ENCODE measurements at places on chromosomes 13 and 19.

GRCh38 chr19:4984438-4984990 is 15.6 kb downstream of the KDM4B start:
- DNase-seq, result no peak

DNA sequence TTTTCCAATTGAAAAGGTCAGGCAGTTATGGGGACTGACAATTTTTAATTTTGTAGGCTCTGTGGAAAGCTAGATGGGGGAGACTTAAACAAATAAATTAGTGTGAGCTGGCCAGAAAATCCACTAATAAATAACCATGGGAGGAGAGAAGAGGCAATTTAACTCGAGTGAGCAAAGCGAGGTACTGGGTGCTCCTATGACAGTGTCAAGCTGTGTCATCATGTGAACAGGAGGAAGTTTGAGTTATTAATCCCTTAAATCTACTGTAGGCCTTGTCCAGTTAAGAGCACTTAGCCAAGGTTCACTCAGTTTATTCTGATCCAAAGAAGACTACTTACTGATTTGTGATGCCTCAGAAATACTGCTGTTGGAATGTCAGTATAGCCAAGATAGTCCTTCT is 122.8 kb downstream of the OXGR1 start:
- no peak for DNase-seq

DNA sequence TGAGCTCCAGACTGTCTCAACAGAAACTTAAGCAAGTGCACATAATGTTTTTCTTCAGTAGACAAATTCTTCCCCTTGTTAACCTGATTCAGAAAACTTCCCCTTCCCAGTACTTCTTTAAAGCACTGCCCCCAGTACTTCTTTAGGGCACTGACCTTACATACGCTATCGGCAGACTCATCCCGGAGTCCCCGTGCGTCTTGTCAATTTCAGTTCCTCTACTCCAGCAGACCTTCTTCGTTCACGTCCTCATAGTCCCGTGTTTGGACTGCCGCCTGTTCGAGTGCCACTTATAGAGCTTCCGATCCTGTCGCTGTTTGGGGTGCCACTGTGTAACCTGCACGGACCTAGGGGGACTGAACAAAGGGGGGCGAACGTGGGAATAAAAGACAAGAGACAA is 29.0 kb downstream of the ZNF627 start:
- DNase-seq, result no peak

- peak; percentile 3 for DNase-seq
Observed at GRCh38 chr13:105410602-105411001, 1124.9 kb downstream of the EFNB2 start.

DNA sequence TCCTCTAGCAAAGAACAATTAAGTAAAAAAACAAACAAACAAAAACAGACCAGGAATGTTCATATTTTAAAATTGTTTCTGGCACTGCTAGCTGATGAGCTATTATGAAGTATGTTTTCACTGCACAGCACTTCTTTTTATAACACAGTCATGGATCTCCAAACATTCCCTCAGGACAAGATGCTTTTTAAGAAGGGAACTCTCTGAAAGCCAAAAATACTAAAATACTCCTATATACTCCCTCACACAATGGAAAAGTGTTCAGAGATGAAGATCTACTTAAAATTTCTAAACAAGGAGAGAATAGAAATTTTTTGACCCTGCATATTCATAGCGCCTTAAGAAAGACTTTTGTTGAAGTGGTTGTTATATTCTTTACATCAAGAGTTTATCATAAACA is 926.8 kb downstream of the DIAPH3 start:
- DNase-seq, result no peak

GRCh38 chr13:98457053-98457452 is 119.9 kb downstream of the STK24 start:
- no peak for DNase-seq

GRCh38 chr19:38979812-38980211 is 4.3 kb upstream of the FBXO17 start:
- DNase-seq, result no peak

DNA sequence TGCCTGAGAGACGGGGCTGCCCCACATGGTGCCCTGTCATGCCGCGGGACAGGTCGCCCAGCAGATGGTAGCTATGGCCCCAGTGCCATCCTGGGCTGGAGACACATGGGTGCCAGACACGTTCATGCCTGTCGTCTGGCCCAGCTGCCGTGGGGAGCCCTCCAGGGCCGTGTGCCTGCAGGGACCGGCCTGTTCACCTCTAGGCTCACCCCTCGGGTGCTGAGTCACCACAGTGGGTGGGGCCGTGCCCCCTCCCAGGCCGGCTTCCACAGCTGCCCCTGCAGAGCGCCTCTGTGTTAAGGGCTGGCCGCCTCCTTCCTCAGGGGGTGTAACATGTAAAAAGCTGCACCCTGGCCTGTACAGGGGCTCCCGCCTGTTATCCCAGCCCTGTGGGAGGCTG is 36.1 kb downstream of the CSNK1G2 start:
- DNase-seq, result no peak

GRCh38 chr19:48308631-48309586 is 16.4 kb upstream of the EMP3 start:
- DNase-seq, result no peak

DNA sequence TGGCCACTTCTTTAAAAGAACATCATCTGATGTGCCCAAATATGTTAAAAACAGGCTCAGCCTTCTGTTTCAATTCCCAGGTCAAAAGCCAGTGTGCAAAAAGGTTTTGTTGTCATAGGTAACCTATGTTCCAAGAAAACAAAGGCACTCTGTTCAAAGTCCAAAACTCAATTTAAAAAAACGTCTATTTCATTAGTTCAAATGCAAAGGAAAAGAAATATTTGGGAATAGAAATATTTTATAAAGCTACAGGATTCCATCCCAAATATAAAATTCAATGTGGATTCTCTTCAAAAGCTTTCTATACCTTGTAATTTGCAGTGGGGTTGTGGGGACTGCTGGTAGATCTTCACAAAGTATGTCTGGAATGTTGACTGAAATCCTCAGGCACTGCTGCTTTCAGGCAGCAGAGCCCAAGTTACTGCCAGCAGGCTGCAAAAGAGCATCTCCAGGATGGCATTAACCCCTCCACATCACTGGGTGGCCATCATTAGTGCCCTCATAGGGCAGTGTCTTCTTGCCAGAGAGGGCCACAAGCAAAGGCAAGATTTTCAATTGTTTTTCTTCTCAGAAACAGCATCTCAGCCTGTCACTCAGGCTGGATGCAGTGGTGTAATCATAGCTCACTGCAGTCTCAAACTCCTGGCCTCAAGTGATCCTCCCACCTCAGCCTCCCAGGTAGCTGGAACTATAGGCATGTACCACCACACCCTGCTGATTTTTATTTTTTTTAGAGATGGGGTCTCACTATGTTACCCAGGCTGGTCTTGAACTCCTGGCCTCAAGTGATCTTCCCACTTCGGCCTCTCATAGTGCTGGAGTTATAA is 22.8 kb upstream of the STK24 start:
- no peak for DNase-seq

- no peak for DNase-seq
Observed at GRCh38 chr19:11963566-11964355, 1.1 kb upstream of the ZNF763 start.

DNA sequence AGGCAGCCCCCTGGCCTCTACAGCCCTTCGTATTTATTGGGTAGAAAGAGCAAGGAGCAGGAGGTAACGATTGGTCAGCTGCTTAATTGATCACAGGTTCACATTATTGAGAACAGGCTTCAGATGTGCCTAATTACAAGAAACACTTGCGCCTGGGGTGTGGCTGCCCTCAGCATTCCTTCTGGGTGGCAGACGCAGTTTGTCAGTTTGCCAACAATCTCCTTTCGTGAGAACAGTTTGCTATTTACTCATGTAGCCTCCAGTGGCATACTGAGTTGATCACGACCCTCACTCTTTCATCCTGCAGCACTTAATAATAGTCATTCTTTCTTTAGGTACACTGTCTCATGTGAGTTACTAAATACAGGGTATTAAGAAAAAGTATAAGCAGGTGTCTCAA is 985.6 kb downstream of the SLITRK5 start:
- no peak for DNase-seq

- DNase-seq, result no peak
Observed at GRCh38 chr19:19329126-19329525, 8.5 kb downstream of the MAU2 start.

DNA sequence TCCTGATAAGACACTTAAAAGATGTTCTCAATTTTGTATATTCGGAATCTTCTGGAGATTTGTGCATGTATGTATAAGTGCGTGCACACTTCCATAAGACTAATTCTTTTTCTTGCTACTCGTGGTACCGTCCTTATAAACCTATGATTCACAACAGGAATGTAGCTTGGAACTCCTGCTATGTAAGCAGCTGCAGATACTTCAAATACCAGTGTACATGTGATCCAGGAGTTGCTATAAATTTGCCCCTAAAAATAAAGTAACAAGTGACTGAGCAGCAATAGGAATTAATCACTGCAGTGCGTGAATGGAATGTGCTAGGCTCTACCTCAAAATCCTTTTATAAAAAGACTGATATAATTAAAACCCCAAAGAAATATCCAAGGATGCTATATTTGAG is 214.9 kb downstream of the KLF5 start:
- DNase-seq, result peak; percentile 68

DNA sequence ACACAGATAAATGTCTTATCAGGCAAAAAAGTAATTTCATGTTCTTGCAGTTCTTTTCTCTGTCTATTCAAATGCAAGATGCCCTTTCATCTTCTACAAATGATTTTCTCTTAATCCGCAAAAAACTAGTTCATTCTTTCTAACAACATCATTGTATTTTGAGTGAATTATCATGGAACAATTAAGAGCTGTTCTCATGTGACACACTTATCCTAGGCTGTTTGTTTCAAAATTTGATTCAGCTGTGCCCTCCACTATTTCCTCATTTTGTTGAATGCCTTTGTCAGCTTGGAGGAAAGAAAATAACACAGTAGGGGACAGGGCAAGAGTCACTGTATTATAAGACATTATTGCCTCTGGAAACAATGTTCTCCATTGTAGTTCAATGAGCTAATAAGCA is 396.9 kb downstream of the KCTD12 start:
- no peak for DNase-seq

GRCh38 chr19:46972311-46972710 is 47.3 kb upstream of the NPAS1 start:
- DNase-seq, result no peak

GRCh38 chr19:29263305-29264135 is 50.6 kb upstream of the UQCRFS1 start:
- peak; percentile 1 for DNase-seq

DNA sequence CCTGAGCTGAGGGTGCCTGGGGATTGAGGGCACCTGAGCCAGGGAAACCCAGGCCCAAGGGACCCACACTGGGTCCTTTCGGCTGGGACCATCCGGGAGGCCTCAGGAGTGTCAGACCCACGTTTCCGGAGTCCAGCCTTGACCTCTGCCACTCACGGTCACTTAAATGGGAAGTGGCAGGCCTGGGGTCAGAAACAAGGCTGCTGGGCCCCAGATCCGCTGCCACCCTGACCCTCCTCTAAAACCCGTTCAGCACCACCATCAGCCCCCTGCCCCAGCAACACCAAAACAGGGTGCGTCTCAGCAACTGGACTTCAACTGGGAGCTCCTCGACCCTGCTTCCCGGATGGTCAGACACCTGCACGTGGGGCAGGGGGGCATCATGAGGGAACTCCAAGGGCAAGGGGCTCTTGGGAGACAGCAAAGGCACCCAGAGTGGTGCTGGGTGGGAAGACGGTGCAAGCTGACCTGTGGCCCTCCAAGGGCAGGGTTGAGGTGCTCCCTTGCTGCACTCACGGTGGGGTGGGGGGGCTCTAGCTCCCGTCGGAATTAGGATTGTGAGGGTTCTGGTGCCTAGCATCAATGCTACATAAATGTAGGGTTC is 1.2 kb upstream of the PLPP2 start:
- no peak for DNase-seq

- no peak for DNase-seq
Observed at GRCh38 chr19:11251217-11251616, 11.1 kb downstream of the DOCK6 start.

- no peak for DNase-seq
Observed at GRCh38 chr19:15976836-15977689, 28.3 kb downstream of the OR10H4 start.

DNA sequence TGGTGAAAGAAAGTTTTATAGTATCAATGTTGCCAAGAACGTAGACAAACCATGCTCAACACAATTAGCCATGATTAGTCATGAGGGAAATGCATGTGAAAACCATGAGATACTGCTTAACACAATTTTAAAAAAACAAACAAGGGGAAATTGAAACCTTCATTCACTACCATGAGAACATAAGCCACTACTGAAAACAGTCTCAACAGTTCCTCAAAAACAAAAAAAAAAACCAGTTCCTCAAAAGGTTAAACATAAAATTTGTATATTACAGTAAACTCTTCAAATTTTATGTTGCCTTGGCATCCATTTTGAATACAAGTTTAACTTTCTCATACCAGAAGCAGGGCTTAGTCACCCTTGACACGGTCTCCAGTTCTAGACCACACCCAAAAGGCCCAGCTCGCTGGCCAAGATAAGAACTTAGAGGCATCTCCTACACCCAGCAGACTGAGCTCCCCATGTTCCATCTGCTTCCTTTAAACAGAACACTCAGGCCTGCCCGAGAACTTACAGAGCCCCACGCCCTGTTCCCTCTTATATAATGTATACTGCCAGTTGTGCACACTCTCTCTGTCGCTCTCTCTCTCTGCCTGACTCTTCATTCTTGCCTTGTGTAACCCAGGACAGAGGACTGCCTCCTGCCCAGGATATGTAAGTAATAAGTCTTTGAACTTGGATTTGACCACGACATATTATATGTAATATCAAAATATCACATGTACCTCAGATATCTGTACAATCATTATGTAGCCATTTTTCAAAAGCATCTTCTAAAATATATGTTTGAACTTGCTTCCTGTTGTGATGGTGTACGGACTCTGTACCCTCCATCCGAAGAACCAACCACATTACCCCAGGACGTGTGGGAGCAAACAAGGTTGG is 67.4 kb downstream of the STK24 start:
- DNase-seq, result peak; percentile 40

GRCh38 chr13:50075619-50076097 is 60.4 kb downstream of the KCNRG start:
- DNase-seq, result no peak

- DNase-seq, result no peak
Observed at GRCh38 chr19:2047449-2048103, 3.5 kb downstream of the MKNK2 start.

DNA sequence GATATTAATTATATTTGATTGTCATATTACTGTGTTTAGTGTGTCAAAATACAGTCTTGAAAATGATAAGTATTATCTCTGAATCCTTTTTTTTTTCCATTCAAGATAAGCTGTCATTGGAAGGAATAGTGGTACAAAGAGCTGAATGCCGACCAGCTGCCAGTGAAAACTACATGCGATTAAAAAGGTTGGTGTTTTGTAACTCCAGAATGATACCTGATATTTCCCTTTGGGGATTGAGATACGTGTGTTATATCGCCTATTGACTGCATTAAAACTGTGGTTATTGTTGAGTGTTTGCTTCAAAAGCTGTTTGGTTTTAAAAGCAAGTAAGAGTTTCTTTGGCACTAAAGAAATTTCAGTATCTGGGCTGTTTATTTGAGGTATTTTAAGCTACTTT is 6.5 kb upstream of the KCTD4 start:
- no peak for DNase-seq

- peak; percentile 35 for DNase-seq
Observed at GRCh38 chr13:109331898-109332297, 454.5 kb downstream of the IRS2 start.

- no peak for DNase-seq
Observed at GRCh38 chr19:38700902-38701454, 43.3 kb downstream of the CAPN12 start.

- no peak for DNase-seq
Observed at GRCh38 chr13:29883941-29884518, 33.6 kb upstream of the UBL3 start.
